Activated naive CD4-positive, alpha-beta T cell (primary cell): ENCODE measurements at places on chromosomes 5 and 9.

GRCh38 chr5:122870219-122870856, 24.9 kb downstream of the SNX24 start:
- no peak for DNase-seq

- no peak for DNase-seq
Measured at GRCh38 chr9:38651400-38652042, 31.1 kb upstream of the ANKRD18A start.

DNA sequence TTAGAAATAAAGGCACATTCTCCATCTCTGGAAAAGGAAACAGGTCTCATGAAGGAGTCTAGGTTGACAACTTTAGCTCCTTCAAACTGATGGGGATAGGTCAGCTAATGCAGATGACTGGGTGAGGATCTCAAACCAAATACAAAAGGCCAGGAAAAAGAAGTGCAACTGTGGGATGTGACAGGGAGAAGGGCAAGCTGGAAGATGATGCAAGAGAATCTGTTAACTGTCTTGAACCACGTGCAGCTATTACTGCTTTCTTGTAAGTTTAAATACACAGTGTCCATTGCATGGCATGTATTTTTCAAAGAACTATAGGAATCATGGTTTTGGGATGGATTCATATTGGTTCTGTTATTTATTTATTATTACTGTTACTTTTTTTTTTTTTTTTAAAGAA, 331.8 kb downstream of the NDUFS4 start:
- DNase-seq: no peak

- no peak for DNase-seq
Measured at GRCh38 chr5:78808380-78808779, 159.8 kb upstream of the LHFPL2 start.

- no peak for DNase-seq
Measured at GRCh38 chr5:78746021-78746770, 97.6 kb upstream of the LHFPL2 start.

DNA sequence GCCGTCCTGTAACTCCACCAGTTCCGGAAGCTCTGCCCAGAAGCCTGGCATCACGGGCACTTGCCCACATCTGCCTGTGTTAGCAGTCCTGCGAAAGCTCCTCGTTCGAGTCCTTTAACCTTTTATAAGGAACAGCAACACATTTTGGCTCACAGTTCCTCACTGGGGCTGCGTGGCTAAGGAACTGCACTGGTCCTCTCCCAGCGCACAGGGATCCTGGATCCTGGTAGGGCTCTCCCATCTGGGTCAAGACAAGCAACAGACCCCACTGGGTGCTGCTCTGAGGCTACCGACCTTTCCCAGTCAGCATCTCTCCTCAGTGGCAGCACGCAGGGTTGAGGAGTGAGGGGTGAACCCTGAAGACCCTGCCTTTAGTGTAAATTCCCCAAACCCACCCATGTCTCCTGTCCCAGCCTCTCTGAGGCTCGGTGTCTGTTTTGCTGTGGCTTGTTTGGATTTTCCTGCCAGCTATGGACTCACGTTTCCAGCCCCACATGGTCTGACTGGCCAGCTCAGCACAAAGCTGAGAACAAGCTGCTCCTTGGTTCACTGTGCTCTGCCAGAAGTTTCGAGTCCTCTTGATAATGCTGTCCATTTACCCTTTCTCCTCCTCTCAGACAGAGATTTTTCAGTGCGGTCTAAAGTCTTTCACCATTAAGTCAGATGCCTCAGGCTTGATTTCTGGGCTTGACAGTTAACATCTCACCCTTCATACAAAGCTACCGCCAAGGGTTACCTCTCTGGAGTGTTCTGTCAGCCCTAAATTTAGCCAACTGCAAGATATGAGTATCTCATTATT, 80.0 kb downstream of the AK8 start:
- no peak for DNase-seq

- no peak for DNase-seq
Measured at GRCh38 chr5:10914741-10915480, 153.9 kb upstream of the DAP start.

DNA sequence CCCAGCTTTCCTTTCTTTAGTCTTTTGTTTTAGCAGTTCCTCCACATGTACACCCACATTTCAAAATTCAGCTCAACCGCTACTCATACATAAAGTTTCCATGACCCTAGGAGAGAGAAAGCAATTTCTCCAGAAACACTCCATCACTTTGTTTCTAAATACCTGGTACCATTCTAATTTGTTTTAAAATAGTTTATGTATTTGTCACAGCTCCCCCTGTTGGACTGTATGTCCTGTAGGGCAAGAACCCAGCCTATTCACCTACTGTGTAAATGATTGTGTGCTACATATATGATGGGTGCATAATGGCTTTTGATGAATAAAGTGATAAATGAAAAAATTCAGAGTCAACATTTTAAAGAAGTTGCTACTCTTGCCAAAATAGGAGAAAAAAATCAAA, 139.1 kb downstream of the COX7C start:
- DNase-seq: no peak

- DNase-seq: no peak
Measured at GRCh38 chr9:127816362-127816725, 13.7 kb downstream of the FPGS start.
